ENCODE measurements at places on chromosomes 13 and 19.
A peak's percentile ranks its signal among the peaks of the same experiment; 100 is the strongest.

DNA sequence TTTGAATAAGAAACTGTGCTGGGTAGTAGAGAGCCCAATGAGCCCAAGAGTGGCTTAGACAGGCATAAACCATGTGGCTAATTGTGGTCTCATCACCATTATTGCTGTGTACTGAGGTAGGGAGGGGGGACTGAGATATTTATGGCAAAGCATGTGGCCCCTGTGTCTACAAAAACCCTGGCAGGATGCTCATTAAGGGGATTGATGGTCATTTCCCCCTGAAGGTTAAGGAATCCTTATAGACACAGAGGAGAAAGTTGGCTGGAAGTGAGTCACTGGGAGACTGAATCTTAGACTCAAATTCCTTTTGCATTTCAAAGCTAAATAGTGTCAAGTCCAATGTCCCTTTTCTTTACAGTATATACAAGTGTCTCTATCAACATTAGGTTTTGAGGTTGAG is 9.8 kb upstream of the DACT3 start:
- no peak for DNase-seq
- no peaks in the 10 kb centered on the region for H3K27me3 ChIP-seq
- H3K4me1 ChIP-seq, result no peaks in the 10 kb centered on the region
- no peak overlapping the region for H3K4me3 ChIP-seq
- H3K36me3 ChIP-seq, result peaks cover 23% of the 10 kb centered on the region
- no peak overlapping the region for H3K27ac ChIP-seq

- no peaks in the 10 kb centered on the region for H3K36me3 ChIP-seq
- H3K4me1 ChIP-seq, result no peaks in the 10 kb centered on the region
- no peak for DNase-seq
- no peaks in the 10 kb centered on the region for H3K27me3 ChIP-seq
- H3K4me3 ChIP-seq, result no peak overlapping the region
Observed at GRCh38 chr13:64239372-64239771, 2823.7 kb upstream of the PCDH20 start.

DNA sequence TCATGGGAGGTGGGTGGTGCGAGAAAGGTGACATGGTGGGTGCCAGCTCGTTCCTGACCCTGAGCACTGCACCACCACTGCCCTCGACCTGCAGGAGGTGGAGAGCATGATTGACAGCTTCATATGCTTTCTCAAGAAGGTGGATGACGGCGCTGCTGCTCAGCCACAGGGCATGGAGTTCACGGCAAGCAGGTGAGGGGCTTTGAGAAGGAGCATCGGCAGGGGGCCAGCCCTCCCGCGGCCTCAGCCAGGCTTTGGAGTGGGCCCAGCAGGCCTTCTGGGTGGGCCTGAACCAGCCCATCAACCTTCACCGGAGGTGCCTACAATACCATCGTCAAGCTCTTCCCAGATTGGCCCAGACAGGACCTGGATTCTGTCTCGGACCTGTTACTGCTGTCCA is 18.9 kb upstream of the ZNF14 start:
- H3K36me3 ChIP-seq, result no peaks in the 10 kb centered on the region
- H3K4me3 ChIP-seq, result no peak overlapping the region
- DNase-seq, result no peak
- peaks cover 4% of the 10 kb centered on the region for H3K27me3 ChIP-seq
- H3K27ac ChIP-seq, result no peak overlapping the region
- no peaks in the 10 kb centered on the region for H3K4me1 ChIP-seq

DNA sequence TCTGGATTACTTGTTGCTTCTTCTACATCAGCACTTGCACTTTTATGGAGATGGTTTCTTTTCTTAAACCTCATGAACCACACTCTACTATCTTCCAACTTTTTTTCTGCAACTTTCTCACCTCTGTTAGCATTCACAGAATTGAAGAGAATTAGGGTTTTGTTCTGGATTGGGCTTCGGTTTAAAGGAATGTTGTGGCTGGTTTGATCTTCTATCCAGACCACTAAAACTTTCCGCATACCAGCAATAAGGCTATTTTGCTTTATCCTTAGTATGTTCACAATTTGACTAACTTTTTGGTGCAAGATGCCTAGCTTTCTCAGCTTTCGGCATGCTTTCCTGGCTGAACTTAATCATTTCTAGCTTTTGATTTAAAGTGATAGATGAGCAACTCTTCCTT is 666.7 kb upstream of the MIR17HG start:
- H3K4me3 ChIP-seq, result no peak overlapping the region
- H3K27me3 ChIP-seq, result no peaks in the 10 kb centered on the region
- no peaks in the 10 kb centered on the region for H3K4me1 ChIP-seq
- H3K27ac ChIP-seq, result no peak overlapping the region
- no peaks in the 10 kb centered on the region for H3K36me3 ChIP-seq
- DNase-seq, result no peak

GRCh38 chr13:103883698-103884097 is 817.5 kb upstream of the SLC10A2 start:
- H3K27ac ChIP-seq, result no peak overlapping the region
- H3K4me3 ChIP-seq, result peak overlapping the region; percentile 39
- no peaks in the 10 kb centered on the region for H3K36me3 ChIP-seq
- no peak for DNase-seq
